ENCODE measurements at places on chromosomes 4 and X.

- no peak for DNase-seq
Observed at GRCh38 chrX:23201706-23202105, 132.9 kb upstream of the PTCHD1 start.

DNA sequence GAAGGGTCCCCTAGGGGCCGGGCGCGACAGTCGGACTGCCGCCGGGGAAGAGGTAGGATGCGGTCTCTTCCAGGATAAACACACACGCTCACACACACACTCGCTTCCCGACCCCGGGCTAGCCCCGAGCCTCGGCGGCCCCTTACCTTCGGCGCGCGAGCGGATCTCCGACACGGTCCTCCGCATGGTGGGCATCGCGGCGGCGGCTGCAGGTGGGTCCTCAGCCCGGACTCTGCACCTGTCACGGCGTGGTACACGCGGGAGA lies 294 bp downstream of the ATP8A1 start:
- DNase-seq: no peak

GRCh38 chr4:119118397-119118796 lies 17.2 kb upstream of the MYOZ2 start:
- DNase-seq: no peak

DNA sequence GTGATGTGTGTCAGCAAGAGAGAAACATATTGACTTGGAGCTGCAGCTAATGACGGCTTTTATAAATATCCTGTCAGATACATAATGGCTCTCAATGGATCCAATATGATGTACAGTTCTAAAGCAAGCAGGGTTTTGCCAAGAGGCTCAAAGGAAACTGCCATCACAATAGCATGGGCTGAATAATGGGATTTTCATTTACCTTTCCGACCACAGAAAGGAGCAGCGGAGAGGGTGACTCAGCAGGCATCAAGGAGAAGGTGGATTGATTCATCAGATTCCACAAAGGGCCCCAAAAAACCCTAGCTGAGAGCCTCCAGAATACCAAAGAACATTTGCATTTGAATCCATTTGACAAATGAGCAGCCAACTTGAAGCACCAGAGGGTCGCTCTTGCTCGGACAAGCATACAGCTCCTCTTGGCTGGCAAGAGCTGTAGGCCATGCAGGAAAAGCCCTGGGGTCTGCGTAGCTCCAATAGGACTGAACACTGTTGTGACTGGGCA lies 355.7 kb upstream of the NOCT start:
- DNase-seq: no peak

DNA sequence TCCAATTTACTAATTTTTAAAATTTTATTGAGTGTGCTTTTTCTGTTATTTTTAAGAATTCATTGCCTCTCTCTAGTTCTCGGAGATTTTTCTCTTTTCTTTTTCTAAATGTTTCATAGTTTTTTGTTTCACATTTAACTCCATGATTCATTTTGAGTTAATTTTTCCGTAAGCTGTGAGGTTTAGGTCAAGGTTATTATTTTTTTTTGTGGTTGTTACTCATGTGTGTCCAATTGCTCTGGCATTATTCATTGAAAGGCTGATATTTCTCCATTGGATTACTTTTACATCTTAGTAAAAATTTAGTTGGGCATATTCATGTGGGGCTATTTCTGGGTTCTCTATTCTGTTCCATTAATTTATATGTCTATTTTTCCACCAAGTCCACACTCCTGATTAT lies 220.8 kb downstream of the MID1IP1 start:
- DNase-seq: no peak

- DNase-seq: no peak
Observed at GRCh38 chrX:143683486-143683885, 37.1 kb downstream of the SPANXN2 start.

GRCh38 chr4:78766650-78767049 lies 9.5 kb upstream of the BMP2K start:
- DNase-seq: no peak

DNA sequence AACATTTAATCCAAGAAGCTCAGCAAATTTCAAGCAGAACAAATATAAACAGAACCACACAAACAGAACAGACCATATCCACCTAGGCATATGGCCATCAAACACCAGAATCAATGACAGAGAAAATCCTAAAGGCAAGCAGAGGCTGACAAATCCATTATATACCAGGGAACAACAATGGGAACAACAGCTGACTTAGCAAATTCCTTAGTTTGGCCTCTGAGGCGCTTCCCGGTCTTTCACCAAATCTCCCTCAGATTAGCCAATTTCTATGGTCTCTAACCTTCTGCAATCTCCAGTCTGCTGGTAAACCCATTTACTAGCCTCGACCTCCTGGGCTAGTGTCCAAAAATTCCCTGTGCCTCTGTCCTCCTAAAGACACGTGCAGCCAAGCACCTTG lies 59.2 kb downstream of the GPR143 start:
- DNase-seq: no peak

Data from thoracic aorta (tissue), 2 donors.